Nephron progenitor cell (in vitro differentiated cells): ENCODE measurements at places on chromosomes 2 and 18.

DNA sequence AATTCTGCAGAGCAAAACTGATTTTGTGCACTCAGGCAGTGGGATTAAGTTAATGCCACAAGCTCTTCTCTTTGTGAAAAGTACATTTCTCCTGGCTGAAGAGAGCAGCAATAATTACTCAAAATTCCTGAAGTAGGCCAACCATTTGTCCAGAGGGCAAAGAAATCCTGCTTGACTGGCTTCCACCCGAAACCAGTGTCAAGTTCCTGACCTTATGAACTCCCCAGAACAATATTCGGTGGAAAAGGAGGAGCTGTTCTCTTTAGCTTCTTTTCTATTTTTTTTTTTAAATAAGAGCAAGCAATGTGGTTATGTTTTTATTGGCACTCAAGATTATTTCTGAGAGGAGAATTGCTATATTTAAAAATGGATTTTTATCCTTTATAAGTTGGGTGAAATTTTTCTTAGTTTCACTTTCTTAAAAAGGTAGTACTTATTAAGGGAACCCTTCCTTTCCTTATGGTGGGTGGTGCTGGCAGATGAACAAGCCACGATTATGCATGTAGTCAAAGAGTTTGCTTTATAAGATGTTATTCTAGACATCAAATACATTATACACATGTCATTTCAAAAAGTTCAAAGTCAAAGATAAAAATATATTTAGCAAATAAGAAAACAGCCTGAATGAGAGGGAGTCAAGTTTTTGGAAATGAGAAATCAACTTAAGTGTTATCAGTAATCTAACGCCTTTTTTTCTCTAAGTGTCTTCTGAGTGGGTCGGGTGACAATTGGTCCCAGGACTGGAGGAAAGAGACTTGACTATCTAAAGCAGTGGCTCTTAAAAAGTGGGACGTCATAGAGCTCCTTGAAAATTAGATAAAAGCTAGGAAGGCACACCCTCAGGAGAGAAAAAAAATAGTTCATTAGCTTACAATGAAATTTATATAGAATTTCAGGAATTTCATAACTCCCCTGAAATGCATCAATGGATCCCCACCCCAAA, 194.5 kb downstream of the IKZF2 start:
- DNase-seq = no peak

- DNase-seq = no peak
Measured at GRCh38 chr2:216281876-216282275, 90.4 kb downstream of the MARCHF4 start.

DNA sequence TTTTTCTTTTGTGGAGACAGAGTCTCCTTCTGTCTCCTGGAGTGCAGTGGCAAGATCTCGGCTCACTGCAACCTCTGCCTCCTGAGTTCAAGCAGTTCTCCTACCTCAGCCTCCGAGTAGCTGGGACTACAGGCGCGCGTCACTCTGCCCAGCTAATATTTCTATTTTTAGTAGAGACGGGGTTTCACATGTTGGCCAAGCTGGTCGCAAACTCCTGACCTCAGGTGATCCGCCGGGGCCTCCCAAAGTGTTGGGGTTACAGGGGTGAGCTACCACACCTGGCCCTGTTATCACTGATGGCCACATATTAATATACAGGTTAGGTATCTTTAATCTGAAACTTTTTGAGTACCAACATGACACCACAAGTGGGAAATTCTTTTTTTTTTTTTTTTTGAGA, 3.4 kb downstream of the MRPL35 start:
- no peak for DNase-seq

- DNase-seq = no peak
Measured at GRCh38 chr2:197803033-197803444, 1.4 kb upstream of the PLCL1 start.

DNA sequence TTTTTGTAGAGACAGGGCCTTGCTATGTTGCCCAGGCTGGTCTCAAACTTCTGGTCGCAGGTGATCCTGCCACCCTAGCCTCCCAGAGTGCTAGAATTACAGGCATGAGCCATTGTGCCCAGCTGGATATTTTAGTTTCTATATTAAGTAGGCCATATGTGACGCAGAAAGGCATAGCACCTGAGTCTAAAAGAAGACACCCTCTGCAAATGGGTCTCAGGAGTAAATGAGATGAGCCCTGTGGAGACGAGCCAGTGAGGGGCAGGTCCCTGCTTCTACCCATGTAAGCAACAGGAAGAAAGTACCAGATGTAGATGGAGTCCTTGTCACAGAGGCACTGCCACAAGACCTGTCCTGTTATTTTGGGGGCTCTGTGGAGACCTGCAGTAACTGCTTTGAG, 322.4 kb downstream of the PTPRM start:
- no peak for DNase-seq

DNA sequence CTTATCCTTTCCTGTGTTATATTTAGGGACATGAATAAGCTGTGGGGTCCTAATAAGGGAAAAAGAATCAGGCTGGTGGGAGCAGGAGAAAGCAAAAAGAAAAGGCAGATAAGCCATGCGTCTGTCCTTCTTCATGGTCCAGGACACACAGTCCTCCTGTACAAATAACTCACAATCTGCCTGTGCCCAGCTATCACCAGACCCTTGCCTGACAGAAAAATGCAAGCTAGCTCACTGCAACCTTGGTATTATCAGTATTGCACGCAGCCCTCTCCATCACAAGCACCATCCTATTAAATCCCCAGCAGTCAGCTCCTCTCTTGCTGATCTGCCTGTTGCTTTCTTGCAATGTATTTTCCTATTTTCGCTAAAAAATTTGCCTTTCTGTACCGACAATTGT, 78.0 kb downstream of the NEURL3 start:
- DNase-seq = no peak

DNA sequence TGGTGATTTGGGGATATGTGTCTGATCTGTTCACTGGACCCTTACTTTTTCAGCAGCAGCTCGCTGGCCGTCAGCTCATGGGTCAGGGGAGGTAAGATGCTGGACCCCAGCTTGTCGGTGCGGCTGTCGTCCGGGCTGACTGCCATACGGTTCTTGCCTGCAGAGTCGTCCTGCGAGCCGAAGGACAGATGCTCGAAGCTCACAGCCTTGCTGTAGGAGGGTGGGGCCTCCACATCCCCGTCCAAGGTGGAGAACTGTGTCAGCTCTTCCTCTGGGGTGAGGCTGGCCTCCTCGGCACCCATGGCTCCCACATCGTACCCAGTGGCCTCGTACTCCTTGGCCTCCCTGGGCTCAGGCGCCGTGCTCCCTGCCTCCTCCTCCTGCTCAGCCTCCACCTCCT, 179.5 kb downstream of the NAPG start:
- DNase-seq = no peak

GRCh38 chr2:9169349-9170107, 37.1 kb upstream of the ASAP2 start:
- no peak for DNase-seq

DNA sequence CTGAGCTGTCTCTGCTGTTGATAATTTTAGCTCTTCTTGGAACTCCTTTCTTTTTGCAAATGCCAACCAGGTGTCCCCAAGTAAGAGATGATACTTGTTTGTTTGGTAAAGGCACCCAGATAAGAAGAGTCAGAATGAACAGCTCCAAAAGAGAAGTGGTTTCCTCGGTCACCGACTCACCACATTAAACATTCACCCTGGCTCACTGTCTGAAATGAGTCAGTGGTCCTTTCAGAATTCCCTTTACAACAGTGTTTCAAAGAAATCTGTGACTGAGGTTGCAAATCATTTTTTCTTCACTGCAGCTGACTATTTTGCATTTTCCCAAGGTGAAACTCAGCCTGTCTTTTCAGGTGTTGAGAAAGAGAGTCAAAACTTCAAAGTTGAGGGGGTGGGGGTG, 16.2 kb upstream of the CXCR4 start:
- DNase-seq = no peak

GRCh38 chr2:121650315-121650930, 1.2 kb upstream of the CLASP1 start:
- no peak for DNase-seq

DNA sequence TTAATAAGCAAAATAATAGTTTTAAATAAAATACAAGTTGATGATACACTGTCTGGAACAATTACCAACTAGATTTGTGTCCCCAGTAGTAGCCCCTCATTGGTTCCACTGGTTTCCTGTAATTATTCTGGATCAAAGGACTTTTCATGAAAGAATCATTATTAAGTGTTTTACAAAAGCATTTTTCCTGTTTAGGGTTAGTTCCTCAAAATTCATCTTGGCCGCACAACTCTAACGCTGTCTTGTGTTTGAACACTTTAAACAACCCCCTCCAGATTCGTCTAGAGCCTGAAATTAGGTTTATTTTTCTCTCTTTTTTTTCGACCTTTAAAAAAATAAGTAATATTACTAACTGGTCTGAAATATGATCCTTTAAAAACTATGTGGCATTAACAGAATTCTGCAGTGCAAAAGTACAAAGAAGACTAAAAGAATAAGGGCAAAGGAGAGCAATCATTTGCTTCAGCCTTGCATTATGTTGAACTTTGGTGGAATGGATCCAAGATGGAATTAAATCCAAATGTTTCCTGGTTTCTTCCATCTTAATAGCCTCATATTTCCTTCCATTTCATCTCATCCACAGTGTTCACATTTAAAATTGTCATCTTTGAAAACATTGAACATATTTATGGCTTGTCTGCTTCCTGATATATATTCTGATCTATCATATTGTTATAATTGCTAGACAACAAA, 678.4 kb downstream of the IRS1 start:
- DNase-seq = no peak

- no peak for DNase-seq
Measured at GRCh38 chr2:124609667-124610066, 584.6 kb downstream of the CNTNAP5 start.

GRCh38 chr2:69389271-69389670, 2.2 kb upstream of the GFPT1 start:
- DNase-seq = no peak

DNA sequence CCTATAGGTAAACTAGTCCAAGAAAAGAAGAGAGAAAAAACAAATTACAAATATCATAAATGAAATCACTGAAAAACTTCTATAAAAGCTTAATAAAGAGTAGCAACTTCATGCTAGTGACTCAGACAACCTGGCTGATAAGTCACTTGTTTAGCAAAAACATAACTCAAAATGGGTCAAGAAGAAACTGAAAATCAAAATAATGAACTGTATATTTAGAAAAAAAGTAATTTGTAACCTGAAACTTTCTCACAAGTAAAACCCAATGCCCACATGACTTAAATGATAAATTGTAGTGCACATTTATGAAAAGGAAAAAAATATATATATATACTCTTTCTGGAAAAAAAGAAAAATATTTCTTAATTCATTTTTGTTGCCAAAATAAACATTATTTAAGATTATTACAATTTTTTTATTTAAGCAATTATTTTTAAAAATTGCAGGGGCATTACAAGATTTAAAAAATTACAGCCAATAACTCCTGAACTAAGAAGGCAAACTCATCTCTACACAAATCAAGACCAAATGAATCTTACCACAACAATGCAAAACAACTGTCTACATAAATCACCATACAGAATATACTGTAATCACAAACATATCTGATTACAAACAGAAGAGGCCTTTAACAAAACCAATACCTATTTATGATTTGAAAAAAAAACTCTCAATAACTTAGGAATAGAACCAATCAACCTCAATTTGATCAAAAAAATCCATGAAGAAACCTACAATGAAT, 406.3 kb downstream of the CDH7 start:
- DNase-seq = no peak

DNA sequence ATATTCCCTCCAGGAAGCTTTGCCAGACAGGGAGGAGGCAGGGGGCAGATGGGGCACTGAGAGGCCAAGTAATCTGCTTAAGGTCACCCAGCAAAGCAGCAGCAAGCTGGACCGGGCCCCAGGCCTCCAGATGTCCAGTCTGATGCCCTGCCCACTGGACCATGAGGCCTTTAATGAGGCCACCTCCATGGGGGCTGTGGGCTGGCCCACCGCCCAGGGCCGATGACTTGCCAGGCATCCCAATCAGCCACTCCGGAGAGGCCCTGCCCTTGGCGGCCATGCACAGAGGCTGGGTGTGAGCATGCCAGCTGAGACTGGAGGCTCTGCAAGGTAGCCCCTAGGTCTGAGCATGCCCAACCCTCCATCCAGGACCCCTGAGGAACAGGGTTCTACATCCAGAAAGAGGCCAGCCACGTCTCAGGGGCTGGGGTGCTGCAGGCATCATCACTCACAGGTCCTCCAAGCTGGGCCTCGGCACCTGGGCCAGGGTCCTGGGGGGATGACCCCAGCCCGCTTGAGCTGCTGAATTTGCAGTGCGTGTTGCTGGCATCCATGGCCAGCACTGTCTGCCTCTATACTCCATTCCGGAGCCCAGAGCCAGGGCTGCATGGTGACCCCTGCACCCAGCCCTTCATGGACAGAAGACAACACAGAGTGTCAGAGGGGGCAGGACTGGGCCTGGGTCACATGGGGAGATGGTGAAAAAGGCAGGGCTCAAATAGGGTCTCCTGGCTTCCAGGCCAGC, 164.2 kb downstream of the INHBB start:
- no peak for DNase-seq

DNA sequence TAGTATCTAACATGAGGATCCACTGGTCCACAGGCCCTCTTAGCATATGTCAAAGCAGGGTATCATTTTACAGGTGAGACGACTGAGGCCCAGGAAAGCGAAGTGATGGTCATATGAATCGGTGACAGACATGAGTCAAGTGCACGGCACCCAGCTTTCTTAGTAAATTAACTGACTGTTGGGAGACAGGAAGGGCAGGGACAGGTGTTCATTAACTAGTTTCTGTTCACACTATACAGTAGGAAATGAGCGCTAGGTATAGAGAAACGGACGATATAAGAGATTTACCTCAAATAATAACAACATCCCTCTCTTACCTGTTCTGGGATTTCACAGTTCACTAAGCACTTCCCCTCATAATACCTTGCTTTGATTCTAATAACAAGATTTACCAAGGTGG, 1.7 kb upstream of the SMARCAL1 start:
- DNase-seq = no peak

GRCh38 chr18:29087616-29088246, 910.8 kb upstream of the CDH2 start:
- no peak for DNase-seq
